ENCODE measurements at places on chromosomes 7 and 10.
A peak's percentile ranks its signal among the peaks of the same experiment; 100 is the strongest.

DNA sequence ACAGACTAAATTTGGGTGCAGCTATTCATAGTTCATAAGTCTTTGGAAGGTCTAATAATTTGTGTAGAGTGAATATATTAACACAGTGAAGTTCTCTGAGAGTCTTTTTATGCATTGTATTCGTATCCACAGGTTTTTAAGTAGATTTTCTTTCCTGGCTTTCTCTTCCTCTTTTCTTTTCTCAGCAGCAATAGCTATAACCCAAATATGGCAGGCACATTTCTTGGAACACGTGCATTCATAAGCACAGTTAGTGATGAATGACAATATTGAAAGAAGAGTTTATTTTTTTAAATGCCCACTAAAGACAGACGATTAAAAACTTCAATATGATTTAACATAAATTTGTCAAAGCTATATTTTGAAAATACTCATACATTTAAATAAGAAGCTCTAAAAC, 220.5 kb upstream of the MBL2 start:
- no peak for DNase-seq

- no peak for DNase-seq
Measured at GRCh38 chr7:8290645-8291308, 28.8 kb upstream of the ICA1 start.

DNA sequence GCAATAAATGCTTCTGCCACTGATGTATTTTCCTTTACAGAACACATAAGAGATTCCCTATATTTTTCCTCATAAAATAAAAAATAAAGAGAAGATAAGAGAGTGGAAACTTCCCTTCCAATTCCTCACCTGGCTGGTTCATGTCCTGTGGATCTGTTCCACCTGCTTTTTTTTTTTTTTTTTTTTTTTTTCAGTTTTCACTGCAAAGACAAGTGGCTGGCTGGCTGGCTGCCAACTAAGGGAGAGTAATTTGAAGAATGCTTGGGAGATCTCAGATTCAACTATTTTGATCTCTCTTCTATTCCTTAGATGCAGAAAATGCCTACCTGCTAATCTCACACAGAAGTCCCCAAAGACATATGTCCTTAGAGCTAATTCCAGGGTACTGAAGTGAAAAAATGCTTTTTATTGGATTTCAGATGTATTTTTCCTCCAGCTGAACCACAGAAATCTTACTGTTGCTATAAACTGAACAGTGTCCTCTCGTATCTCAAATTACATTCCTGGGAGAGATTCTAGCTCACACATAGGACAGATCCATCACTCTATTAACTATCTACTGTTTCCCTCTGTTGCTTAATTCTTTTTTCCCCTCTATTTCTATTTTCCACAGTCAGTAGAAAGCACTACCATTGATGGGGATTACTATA, 120.8 kb downstream of the NRCAM start:
- no peak for DNase-seq

DNA sequence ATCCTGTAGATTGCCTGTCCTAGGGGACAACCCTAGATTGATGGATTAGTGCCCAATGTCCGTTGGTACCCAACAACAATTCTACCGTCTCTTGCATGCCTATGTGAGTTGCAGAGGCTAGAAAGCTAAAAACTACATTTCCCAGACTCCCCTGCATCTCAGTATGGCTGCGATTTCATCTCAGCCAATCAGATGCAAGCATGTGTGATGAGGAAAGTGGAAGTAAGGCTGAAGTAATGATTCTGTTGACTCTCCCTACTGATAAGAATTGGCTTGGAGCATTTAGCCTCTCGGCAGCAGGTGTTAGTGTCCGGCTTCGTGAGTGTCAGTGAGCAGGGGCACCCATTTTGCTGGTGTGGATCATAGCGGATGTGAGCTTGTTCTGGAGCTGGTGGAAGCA, 171.9 kb downstream of the FGFR2 start:
- DNase-seq = no peak

DNA sequence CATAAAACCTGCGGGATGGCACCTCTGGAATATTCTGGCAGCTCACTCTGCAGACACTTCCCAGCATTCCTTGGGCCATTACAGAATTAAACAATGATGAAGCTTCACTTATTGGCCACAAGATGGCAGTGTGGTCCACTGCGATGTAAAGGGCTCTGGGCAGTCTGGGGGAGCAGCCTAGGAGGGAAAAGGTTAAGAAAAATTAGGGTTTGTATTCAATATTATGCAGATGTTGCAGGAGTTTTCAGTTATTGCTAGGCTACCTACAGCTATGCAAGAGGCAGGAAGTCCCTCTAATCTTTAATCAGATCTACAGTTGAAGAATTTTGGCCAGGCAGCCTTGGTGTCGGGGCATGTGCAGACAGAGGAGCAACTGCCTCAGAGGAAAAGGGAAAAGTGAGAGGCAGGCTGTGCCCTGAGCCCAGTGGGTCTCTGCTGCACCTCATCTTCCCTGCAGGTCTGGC, 233.2 kb upstream of the PRSS1 start:
- no peak for DNase-seq

- DNase-seq = no peak
Measured at GRCh38 chr7:127586346-127586745, 950 bp upstream of the GCC1 start.

GRCh38 chr7:17369691-17370426, 71.4 kb downstream of the AHR start:
- DNase-seq = no peak

GRCh38 chr10:78298835-78299234, 265.2 kb downstream of the RPS24 start:
- no peak for DNase-seq

DNA sequence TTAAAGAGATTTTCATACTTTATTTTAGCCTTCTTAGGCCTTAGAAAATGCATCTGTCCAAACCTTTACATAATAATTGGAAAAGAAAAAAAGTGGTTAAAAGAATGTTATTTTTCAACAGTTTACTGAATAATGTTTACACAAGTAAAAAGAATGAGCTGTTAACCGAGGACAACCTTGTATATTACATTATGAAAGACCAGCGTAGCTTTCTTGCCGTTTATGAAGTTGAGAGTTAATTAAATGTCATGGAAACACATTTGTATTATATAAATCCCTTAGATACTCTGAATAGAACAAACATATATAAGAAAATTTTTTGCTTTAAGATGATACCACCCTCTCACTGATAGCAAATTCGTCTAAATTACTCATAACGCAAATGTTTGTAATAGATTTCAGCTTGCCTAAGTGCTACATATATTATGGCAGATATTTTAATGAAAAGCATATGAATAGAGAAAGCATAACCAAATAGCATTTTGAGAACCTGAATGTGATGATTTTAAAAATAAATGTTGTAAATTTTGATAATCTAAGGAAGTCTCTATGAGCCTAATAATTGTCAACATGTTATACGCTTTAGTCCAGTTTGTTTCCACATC, 9.1 kb downstream of the CACNB2 start:
- DNase-seq = no peak

DNA sequence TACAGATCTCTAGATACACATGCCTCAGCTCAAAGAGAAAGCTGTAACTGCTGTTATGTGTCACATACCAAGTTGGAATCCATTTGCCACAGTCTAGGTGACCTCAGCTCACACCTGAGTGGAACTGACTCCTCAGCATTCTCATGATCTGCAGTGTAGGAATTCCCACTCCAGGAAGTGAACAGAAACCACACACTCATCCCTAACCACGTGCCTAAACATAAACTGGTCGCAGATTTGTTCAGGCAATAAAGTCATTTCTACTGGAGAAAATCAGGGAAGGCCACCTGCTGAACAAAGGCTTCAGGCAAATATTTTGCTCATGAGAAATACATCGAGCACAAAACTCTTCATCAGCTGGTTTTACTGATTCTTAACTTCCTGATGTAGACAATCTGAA, 23.0 kb upstream of the ZMYND11 start:
- DNase-seq = no peak

GRCh38 chr7:129495987-129496386, 6.3 kb upstream of the SMKR1 start:
- no peak for DNase-seq

DNA sequence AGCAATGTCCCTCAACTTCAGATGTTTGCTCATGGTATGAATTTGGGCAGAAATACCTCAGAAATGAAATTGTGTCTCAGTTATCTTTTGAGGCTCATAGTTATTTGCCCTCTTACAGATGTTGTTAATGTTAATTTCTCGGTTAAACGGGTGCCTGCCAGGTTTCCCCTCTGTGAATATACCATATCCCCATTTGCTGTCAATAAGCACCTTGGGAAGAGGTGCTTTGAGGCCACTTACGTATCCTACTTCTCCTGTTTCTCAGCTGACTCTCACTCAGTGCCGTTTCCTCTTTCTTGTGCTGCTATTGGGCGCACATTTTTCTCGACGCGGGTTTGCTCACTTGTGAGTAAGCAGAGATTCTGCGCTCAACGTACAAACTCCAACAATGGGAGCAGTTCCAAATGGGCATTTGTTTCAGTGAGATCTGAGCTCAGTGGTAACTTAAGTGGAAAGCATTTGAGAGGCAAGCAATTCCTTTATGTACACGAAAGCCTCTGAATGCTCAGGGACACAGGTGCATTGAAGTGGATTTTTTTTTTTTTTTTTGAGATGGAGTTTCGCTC, 34.8 kb upstream of the JAKMIP3 start:
- DNase-seq = no peak

DNA sequence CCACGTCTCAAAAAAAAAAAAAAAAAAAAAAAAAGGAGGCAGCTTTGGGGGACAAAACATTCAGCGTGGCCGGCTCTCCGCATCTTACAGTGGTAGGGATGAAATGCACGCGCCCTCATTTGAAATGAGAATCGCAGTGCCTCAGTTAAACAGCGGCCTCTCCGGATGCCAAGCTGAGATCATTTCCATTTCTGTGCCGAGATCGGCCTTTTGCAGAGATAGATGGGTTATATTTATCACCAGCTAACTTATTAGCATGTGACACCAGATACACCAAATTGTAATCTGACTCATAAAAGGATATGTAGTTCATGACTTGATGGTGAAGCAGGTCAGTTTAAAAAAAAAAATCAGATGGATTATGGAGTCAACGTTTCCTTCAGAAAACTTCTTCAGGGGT, 138.7 kb downstream of the CUX1 start:
- no peak for DNase-seq

DNA sequence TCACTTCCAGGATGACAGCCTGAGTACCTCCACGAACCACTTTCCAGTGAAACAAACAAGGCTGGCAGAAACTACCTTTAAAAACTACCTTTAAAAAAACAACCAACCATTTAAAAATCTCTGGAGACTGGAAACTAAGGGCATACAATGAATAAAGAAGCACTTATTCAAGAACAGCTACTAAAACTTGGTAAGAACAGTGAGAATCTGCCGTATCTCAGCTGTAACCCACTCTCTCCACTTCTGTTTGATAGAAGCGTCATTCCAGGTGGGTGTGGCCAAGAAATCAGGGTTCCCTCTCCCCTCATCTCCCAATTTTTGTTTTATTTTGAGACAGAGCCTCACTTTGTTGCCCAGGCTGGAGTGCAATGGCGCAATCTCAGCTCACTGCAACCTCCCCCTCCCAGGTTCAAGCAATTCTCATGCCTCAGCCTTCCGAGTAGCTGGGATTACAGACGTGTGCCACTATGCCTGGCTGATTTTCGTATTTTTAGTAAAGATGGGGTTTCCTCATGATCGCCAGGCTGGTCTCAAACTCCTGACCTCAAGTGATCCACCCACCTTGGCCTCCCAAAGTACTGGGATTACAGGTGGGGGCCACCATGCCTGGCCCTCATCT, 158.8 kb upstream of the CHST15 start:
- DNase-seq = no peak

GRCh38 chr10:33546031-33546430, 211.6 kb upstream of the NRP1 start:
- DNase-seq = no peak

- DNase-seq = no peak
Measured at GRCh38 chr10:112203328-112204076, 19.9 kb upstream of the GPAM start.

- peak; percentile 60 for DNase-seq
Measured at GRCh38 chr7:30869794-30870611, 41.6 kb upstream of the AQP1 start.

DNA sequence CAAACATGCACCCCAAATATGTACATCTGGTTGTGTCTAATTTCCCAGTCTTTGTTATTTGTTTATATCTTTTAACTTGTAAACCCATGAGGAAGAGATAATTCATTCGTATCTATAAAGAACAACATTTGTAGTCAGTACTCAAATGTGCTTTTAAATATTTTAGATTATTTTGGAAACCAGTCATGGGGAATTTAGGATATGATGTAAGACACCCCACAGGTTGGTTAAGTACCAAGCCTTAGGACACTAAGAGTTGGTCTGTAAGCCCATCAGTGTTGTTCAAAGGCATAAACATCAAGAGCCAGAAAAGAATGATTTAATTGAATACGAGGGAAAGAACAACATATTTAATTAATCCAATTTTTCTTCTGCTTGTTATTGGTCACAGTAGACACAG, 421.1 kb upstream of the SEMA3C start:
- no peak for DNase-seq

DNA sequence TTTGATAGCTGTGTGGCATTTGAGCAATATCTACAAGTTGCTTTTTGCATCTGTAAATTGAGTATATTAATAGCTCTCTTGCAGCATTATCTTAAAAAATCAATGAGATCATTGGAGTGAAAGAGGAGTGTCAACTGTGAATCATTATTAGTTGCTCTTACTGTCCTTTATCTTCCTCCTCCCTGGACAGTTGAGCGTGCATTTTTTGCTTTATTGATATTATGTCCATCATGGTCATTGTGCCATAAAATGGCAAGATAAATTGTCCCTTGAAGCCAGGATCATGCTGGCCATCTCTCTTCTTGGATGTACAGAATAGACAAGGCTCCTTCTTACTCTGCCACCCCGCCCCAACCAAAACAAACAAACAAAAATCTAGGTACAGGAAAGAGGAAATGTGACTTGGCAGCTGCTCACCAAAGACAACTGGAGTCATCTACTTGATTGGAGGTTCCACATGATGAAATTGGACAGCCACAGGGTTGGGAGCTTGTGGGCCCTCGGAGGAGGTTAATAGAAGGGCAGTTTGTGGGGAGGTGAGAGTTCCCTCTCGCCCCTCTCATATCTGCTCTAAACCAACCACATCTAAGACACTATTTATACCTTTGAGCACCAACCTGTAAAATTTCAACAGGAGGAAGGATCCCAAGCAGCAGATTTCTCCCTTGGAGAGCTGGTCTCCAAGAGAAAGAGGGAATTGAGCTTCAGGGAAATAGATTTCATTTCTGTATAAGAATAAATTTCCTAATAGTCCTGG, 252.7 kb downstream of the SKIDA1 start:
- DNase-seq = no peak

Data from heart left ventricle (tissue), 16 donors.